ENCODE measurements at places on chromosomes 1 and 21.

- no peak for DNase-seq
Observed at GRCh38 chr1:47555841-47556560, 118.2 kb downstream of the FOXD2 start.

- no peak for DNase-seq
Observed at GRCh38 chr1:43225168-43225567, 44.6 kb upstream of the TMEM125 start.

GRCh38 chr1:84073266-84073665 lies 70.8 kb upstream of the PRKACB start:
- no peak for DNase-seq

- no peak for DNase-seq
Observed at GRCh38 chr1:5982868-5983267, 9.4 kb downstream of the NPHP4 start.

GRCh38 chr1:202568410-202568809 lies 141.8 kb downstream of the SYT2 start:
- no peak for DNase-seq

DNA sequence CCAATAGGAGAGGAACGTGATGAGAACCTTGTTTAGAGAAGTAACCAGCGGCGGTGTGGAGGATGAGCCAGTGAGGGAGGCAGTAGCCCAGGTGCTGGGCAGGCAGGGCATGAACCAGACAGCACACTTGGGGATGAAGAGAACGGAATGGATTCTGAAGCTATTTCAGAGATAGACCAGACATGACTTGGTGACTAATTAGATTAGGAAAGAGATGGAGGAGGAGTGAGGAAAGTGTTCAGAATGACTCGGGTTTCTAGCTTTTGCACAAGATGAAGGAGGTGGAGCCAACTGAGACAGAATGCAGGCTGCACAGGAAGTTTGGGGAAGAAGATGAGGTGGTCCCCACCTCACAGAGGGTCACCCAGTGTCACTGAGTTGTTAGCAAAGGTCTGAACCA lies 5.1 kb downstream of the PEF1 start:
- no peak for DNase-seq

- DNase-seq: peak; percentile 31
Observed at GRCh38 chr1:204398197-204399125, 13.2 kb downstream of the PPP1R15B start.

DNA sequence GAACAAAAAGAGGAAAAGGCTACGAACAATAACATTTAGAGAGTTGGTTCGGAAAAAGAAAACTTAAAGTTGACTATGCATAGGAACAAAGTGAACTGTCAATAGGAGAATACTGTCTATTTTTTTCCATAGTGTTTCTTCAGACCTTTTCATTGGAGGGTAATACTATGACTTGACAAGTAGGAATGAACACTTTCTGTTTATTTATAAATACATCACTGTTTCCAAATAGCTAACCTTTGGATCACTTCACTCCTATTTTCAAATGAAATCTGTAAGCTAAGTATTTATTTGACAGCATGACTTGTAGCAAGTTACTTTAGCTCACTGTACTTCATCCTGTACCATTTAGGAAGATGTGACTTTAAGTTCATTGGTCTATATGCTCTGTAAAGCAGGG lies 221.3 kb downstream of the COL24A1 start:
- DNase-seq: no peak

GRCh38 chr1:36159614-36160387 lies 3.8 kb downstream of the MAP7D1 start:
- DNase-seq: no peak

DNA sequence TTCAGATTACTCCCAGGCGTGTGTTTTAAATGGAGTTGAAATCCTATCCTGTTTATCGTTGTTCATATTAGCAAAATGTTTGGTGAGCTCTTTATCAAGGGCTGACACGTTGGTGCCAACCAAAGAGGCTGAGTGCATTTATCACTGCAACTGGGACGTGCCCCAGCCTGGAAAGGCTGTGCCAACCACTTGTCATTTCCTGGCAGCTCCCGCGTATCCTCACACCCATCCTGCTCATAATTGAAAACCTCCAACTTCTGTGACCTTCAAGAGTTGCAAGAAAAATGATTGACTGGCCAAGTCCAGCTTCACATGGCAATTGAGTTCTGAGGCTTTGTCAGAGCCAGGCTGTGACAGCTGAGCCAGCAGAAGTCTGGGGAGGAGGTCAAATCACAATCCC lies 43.7 kb upstream of the KCNA3 start:
- no peak for DNase-seq

DNA sequence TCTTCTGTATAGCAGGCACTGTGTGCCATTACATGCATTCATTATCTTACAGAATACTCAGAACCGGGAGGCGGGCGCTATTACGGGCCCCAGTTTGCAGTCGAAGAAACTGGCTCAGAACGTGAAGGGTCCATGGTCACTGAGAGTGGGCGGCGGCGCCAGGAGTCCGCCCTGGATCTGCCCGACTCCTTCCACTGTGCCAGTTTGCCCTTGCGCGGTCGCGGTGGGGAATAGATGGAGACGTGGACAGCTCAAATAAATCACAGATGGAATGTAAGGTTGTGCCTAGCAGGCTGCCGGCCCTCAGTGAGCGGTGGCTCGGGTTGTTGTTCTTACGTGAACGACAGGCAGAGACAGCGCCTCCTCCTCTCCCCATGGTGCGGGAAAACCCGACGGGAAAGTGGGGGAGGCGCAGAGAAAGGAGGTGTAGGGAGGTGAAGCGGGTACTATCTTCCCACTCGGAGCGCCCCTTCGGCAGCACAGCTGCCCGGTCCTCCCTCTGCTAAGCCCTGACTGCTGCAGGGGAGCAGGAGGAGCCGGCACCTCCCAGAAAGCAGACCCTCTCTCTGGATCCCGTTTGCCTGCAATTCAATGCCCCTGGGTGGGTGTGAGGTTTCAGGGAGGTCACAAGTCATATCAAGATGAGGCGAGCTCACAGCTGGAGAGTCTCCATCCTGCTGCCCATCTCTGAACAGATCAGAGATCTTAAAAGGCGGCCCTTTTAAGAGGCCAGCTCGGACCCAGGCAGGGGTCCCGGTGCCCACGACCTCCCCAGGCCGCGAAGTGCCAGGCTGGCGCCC lies 1.1 kb downstream of the COL9A2 start:
- DNase-seq: peak; percentile 22

GRCh38 chr1:200072636-200073285 lies 45.3 kb downstream of the NR5A2 start:
- no peak for DNase-seq

DNA sequence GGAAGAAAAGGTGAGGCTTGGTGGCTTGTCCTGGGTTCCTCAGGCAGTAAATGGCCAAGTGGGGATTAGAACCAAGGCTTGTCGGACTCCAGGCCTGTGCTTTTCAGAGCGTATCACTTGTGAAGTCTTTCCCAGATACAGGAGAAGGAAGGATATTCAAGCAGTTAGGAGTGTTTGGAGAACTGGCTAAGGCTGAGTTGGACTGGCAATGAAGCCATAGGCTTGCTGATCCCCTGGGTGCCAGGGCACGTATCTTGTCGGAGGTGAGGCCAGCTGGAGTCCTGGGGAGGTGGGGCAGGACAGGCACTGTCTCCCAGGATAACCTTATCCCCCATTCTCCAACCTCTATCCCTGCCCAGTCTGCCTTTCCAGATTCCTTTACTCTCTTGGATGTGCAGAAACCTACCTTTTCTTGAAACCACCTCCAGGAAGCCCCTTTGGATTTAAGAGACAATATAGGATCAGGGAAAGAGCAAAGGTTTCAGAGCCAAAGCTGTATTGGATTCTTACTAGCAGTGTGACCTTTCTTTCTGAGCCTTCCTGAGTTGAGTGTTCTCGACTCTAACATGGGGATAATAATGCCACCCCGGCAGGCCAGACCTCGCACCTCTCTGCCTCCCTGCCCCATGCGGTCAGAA lies 18.2 kb downstream of the WNT4 start:
- DNase-seq: no peak

DNA sequence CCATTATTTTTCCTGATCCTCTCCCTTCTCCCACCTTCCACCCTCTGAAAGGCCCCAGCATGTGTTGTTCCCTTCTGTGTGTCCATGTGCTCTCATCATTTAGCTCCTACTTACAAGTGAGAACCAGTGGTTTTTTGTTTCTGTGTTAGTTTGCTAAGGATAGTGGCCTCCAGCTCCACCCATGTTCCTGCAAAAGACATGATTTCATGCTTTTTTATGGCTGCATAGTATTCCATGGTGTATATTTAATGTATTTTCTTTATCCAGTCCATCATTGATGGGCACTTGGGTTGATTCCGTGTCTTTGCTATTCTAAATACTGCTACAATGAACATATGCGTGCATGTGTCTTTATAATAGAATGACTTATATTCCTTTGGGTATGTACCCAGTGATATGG lies 89.4 kb upstream of the C1orf174 start:
- DNase-seq: no peak

- no peak for DNase-seq
Observed at GRCh38 chr1:107726860-107727259, 238.1 kb downstream of the VAV3 start.

DNA sequence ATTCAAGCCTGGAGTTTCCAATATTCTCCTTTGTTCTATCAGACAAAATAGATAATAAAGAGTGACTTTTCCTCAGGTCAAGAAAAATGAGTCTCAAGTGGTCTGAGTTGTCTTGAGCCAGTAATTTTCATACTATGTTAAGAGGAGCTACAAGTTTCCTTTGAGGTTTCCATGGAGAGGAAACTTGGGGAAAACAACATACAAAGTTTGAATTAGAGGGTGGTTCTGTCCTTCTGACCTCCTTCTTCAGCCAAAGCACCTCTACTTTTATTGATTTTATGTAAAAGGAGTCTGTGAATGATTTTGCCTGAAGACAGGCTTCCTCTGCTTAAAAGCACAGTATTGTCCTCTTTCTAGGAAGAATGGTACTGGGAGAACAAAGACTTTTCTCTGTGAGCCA lies 497.2 kb upstream of the PKN2 start:
- DNase-seq: no peak

DNA sequence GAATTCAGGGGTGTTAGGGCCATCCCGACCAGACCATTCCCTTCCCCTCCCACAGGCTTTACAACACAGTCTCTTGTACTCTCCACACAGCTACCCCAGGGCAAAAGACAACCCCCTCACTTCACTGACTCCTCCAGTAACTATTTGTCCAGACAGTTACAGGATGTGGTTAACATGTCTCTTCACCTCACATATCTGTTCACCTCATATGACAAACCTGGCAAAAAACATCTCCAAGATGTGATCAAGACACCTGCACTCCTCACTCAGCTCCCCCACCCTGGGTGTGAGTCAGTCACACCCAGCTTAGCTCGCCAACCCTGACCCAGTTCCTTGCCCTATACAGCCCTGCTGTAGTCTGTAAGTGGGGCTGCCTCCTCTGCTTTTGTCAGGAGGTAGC lies 490.5 kb upstream of the CHRM3 start:
- DNase-seq: no peak

DNA sequence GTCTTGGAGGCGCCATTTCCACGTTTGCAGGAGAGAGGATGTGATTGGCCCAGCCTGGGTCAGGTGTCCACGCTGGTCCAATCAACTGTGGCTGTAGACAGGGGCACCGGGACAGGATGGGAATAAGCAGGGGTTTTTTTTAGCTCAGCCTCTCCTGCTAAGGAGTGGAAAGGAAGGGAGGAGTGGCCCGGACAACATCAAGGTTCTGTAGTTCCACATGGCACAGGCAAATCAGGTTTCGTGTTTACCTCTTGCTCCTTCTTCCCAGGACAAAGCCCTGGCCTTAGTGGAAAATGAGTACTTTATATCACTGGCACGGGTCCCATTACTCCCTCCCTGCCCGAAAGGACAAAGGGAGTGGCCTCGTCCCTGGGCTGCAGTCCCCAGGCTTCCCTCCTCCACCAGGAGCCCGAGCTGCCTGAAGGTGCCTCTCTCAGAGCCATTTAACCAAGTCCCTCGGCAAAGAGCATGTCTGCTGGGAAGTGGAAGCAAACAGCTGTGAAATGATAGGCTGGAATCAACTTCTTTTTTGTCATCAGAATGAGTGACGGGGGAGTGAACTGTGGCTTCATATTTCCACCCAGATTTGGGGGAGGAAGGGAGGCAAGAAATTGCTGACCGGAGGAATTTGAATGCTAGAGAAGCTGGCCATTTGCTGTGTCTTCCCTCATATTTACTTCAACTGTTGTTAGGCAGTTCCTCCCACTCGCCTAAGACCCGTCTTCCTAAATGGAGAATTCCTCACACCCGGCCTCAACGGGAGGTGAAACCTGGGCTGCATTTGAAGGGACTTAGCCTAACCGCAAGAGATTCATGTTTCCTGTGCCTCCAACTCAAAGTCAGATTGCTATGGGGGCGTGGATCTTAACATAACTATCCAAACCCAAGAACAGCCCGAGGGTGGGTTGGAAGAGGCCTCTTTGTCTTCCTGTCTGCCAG lies 84.9 kb upstream of the SLC44A3 start:
- DNase-seq: no peak

DNA sequence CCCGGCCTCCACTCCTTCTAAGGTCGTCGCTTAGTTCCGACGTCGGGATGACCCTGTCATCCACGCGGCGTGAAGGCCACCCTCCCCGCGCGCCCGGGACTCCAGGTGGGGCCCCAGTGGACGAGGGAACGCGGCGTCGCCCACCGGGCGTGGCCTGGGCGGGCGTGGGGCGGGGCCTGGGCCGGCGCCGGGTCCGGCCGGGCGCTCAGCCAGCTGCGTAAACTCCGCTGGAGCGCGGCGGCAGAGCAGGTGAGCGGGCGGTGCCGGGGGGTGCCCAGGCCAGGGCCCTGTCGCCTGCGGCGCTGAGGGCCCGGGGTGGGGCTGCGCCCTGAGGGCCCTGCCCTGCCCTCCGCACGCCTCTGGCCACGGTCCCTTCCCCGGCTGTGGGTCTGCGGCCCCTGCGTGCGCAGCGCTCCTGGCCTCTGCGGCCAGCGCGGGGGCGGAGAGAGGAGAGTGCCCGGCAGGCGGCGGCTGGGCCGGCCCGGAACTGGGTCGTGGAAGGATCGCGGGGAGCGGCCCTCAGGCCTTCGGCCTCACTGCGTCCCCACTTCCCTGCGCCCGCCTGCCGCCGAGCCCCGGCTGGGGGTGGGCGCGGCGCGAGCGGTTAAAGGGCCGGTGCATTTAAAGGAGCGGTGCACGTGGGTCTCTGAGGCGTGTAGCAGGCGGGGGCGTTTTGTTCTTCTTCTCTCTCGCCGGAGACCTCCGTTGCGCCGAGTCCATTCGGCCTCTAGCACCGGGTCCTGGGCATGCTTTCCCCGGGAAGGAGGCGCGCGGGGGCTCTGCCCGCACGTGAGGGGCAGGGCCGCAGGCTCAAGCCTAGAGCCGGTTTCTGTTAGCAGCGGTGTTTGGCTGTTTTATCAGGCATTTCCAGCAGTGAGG lies at the start of gene PSEN2:
TSS of gene PSEN2 (plus strand) at position 216 of the 879 bp plus-strand sequence. CDS start 11,292 bp downstream, outside the sequence.
- peak; percentile 44 for DNase-seq

Measured in stimulated activated CD4-positive, alpha-beta T cell treated with anti-CD3 and anti-CD28 coated beads, Interleukin-12 subunit alpha, Interleukin-12 subunit beta, amount 100 ng/mL, for 48 hours (primary cell).